ENCODE measurements at places on chromosomes 6 and 20. TPM values are rescaled to one million over a fixed set of nuclear protein-coding genes. Genes with fewer than 3 reads are reported as not detected.

Gene VIP
- 0.36 TPM for total RNA-seq

GRCh38 chr6:81614292-81614691, 138.2 kb downstream of the TENT5A start:
- peaks cover 7% of the 10 kb centered on the region for H3K4me1 ChIP-seq
- H3K4me3 ChIP-seq: peak overlapping the region; percentile 12
- H3K36me3 ChIP-seq: no peaks in the 10 kb centered on the region
- no peaks in the 10 kb centered on the region for H3K27me3 ChIP-seq
- DNase-seq: peak; percentile 68

DNA sequence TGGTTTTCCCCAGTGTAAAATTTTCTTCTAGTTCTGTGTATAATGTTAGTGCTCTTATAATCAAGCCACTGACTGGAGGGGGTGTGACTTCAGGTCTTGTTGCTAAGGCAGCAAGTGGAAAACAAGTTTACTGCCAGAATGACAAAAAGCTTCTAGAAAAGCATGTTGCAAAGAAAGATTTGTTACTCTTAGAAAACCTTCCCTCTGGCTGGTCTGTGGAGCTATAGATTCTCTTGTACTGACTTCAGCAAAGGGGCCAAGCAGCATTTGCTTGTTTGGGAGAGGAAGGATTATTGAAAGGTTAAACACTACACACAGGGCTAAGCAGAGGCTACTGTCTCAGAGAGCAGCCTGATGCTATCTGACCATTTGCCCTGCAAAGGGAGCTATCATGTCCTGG, 288.8 kb downstream of the BTBD9 start:
- H3K4me1 ChIP-seq: peaks cover 36% of the 10 kb centered on the region
- no peak overlapping the region for H3K4me3 ChIP-seq
- no peaks in the 10 kb centered on the region for H3K27me3 ChIP-seq
- no peaks in the 10 kb centered on the region for H3K36me3 ChIP-seq
- H3K27ac ChIP-seq: peak overlapping the region; percentile 56
- DNase-seq: peak; percentile 94

Gene HDGFL1
- total RNA-seq: not detected

Gene NXT1
- 17.9 TPM for total RNA-seq

DNA sequence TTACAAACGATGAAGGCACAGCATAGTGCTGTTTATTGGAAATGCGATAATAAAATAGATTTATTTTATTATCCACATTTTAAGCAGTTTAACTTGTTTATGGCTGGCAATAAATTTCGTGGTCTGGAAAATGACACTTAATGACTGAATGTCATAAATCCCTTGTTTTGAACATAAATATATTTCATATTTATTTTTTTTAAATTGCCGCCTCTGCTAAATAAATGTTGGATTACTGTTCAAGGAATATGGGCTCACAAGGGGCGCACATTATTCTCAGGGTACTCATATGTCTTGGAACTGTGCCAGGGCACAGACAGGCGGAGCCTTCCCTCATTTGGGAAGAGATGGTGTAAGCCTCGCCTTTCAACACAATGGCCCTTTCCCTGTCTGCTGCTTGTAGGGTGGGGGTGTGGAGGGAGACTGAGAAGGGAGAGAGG, 134.3 kb downstream of the PXDC1 start:
- H3K36me3 ChIP-seq: no peaks in the 10 kb centered on the region
- peaks cover 4% of the 10 kb centered on the region for H3K27me3 ChIP-seq
- no peak overlapping the region for H3K27ac ChIP-seq
- H3K4me1 ChIP-seq: peaks cover 9% of the 10 kb centered on the region

DNA sequence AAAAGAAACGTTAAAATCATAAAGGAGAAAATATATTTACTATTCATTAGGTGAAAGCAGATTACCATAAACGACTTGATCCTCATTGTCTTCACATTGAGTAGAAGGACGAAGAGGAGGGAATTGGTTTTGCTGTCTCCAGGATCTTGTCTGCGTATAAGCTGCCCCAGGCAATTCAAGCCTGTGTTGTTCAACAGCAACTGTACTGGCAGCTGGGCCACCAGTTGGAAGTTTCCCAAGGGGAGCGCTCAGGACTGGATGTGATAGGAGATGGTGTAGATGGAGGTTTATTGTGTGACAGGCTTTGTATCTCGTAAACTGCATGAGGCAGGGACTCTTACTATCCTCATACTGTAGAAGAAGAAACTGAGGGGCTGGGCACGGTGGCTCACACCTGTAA, 3.9 kb upstream of the FANCE start:
- H3K27me3 ChIP-seq: no peaks in the 10 kb centered on the region
- no peaks in the 10 kb centered on the region for H3K36me3 ChIP-seq
- H3K27ac ChIP-seq: no peak overlapping the region

- H3K27me3 ChIP-seq: peaks cover 7% of the 10 kb centered on the region
- H3K4me3 ChIP-seq: no peak overlapping the region
- no peak overlapping the region for H3K27ac ChIP-seq
- H3K36me3 ChIP-seq: no peaks in the 10 kb centered on the region
- H3K4me1 ChIP-seq: peaks cover 7% of the 10 kb centered on the region
Measured at GRCh38 chr6:116766506-116767176, 1.1 kb upstream of the FAM162B start.

- no peak for DNase-seq
- no peak overlapping the region for H3K4me3 ChIP-seq
- peaks cover 2% of the 10 kb centered on the region for H3K27me3 ChIP-seq
- no peak overlapping the region for H3K27ac ChIP-seq
- no peaks in the 10 kb centered on the region for H3K36me3 ChIP-seq
Measured at GRCh38 chr6:15768999-15769398, 106.2 kb upstream of the DTNBP1 start.

GRCh38 chr6:99819853-99820252, 174.2 kb downstream of the MCHR2 start:
- H3K4me1 ChIP-seq: no peaks in the 10 kb centered on the region
- DNase-seq: no peak
- H3K4me3 ChIP-seq: no peak overlapping the region
- H3K27ac ChIP-seq: no peak overlapping the region

DNA sequence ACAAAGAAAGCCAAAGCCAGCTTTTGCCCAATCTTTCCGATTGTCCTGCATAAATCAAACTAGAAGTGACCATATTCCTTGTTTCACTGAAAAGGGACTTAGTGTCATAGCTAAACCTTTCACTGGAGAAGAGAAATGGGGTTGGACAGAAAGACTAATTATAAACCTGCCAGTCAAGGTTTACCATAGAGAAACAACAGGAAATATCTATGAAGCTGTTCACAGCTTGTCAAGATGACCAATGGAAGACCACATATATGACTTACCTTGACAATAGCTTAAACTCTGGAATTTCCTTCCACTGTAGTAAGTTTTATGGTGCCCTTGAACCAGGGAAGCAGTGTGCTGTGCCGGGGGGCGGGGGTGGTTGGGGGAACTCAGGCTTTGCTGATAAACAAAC, 107.7 kb upstream of the PHACTR1 start:
- peak overlapping the region; percentile 6 for H3K27ac ChIP-seq
- H3K27me3 ChIP-seq: no peaks in the 10 kb centered on the region
- no peak overlapping the region for H3K4me3 ChIP-seq
- peaks cover 7% of the 10 kb centered on the region for H3K4me1 ChIP-seq
- DNase-seq: no peak

DNA sequence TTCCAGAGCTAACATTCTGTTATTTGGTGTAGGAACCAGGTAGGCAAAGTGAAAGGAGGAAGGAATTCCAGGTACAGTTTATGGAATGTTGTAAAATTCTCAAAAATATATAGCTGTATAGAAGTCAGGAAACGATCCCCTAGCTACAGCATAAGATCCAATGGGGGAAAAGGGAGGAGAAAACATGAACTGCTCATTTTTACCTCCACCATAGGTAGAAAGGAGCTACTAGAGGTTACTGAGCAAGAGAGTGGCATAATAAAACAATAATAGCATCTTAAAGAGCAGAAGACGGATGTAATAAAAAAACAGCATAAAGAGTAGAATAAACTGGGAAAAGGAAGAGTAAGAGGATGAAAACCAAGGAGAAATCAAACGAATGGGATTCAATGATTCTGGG, 26.9 kb downstream of the EPB41L2 start:
- H3K27ac ChIP-seq: no peak overlapping the region
- H3K36me3 ChIP-seq: no peaks in the 10 kb centered on the region
- H3K4me1 ChIP-seq: no peaks in the 10 kb centered on the region

DNA sequence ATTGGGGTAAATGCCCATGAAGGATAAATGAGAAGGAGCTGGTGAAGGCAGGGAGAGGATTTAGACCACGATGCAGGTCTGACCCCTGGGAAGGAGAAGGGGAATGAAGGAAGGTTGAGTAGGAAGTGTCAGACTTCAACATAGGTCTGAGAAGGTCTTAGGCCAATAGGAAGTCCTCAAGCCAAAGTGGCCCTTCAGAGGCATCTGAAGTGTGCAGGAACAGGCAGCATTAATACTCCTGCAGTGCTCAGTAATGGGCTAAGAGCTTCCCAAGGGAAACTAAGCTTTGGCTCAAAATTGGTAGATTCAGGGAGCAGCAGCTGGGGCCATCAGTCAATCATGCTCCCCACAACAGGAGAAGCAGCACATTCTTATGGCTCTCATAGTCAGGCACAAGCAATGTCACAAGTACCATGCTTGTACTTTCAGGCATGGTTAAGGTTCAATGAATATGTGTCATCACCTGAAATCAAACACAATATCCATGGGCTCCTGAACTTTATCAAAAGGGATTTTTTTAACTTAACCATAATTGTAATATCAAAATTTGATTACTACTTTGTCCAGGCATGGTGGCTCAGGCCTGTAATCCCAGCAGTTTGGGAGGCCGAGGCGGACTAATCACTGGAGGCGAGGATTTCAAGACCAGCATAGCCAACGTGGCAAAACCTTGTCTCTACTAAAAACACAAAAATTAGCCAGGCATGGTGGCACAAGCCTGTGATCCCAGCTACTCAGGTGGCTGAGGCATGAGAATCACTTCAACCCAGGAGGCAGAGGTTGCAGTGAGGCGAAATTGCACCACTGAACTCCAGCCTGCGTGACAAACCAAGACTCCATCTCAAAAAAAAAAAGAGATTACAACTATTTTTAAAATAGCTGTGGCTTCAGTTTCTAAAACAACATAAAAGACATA, 9.9 kb downstream of the RALGAPA2 start:
- H3K4me3 ChIP-seq: no peak overlapping the region
- H3K4me1 ChIP-seq: peaks cover 3% of the 10 kb centered on the region
- DNase-seq: no peak
- no peaks in the 10 kb centered on the region for H3K27me3 ChIP-seq

Gene FKBP1C
- 0.32 TPM for total RNA-seq

GRCh38 chr20:62886709-62887058, 25.1 kb upstream of the TCFL5 start:
- peaks cover 19% of the 10 kb centered on the region for H3K4me1 ChIP-seq
- H3K27ac ChIP-seq: no peak overlapping the region
- no peak overlapping the region for H3K4me3 ChIP-seq
- DNase-seq: no peak

DNA sequence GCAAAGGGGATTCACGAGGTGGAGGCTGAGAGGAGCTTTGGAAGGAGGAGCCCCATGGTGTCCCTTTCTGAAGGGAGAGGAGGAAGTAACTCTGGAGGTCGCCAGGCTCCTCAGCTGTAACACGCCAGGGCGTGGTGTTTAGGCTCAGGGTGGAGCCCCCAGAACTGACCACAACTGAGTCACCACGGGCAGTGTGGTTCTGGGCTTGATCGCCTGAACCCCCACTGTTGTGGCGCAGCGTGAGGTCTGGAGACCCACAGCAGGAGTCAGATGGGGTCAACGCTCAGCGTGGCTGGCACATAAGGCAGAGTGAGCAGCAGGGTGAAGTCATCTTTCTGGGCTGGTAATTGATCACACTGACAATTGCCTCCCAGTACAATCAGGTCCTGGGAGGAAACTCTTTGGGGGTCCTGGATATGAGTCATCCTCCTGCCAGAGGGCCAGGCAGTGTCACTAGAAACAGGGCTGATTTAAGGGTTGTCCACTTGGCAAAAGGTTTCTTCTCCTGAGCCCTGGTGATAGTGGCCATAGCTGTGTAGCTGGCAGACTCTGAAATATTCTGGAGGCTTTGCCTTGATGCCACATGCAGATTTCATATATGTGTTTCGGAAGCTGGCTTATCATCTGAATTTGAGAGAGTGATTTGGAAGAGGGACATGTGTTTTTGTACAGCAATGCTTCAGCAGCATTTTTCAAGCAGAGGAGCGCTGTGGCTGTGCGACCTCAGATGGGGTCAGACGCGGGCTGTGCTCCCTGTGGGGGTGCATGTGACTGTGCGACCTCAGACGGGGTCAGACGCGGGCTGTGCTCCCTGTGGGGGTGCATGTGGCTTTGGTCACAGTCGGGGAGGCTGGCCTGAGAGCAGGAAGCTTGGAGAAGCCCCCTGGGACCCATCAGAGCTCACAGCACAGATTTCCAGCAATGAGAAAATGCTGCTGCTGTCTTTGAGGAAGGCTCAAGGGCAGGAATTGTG, 50.0 kb downstream of the SYNJ2 start:
- H3K4me3 ChIP-seq: peak overlapping the region; percentile 7
- H3K4me1 ChIP-seq: peaks cover 57% of the 10 kb centered on the region
- H3K36me3 ChIP-seq: peaks cover 38% of the 10 kb centered on the region
- no peaks in the 10 kb centered on the region for H3K27me3 ChIP-seq
